ENCODE measurements at places on chromosomes 4 and X. TPM values are rescaled to one million over a fixed set of nuclear protein-coding genes. Genes with fewer than 3 reads are reported as not detected.
A peak's percentile ranks its signal among the peaks of the same experiment; 100 is the strongest.

The PDZD4 gene
- total RNA-seq: 120 TPM

The CENPVL2 gene
- total RNA-seq: 3.5 TPM

The COL4A5 gene
- 30.7 TPM for total RNA-seq

The RAI2 gene
- total RNA-seq: 0.57 TPM

The ADH1B gene
- 1.0 TPM for total RNA-seq

The PRSS12 gene
- total RNA-seq: 14.1 TPM

The STOX2 gene
- total RNA-seq: 31.6 TPM

The SPANXD gene
- total RNA-seq: not detected

The MID2 gene
- total RNA-seq: 6.4 TPM

The ODAM gene
- total RNA-seq: not detected

The CD38 gene
- 0.37 TPM for total RNA-seq

- no peaks in the 10 kb centered on the region for H3K36me3 ChIP-seq
- no peak for DNase-seq
- no peak overlapping the region for H3K4me3 ChIP-seq
- H3K27ac ChIP-seq: no peak overlapping the region
- H3K4me1 ChIP-seq: peaks cover 11% of the 10 kb centered on the region
- no peaks in the 10 kb centered on the region for H3K27me3 ChIP-seq
These were observed 770.4 kb upstream of the NDST4 start for GRCh38 chr4:115883847-115884246.

- peaks cover 40% of the 10 kb centered on the region for H3K4me1 ChIP-seq
- peak; percentile 38 for DNase-seq
- H3K36me3 ChIP-seq: no peaks in the 10 kb centered on the region
- peak overlapping the region; percentile 65 for H3K4me3 ChIP-seq
- H3K27me3 ChIP-seq: peaks cover 100% of the 10 kb centered on the region
These were observed 2.8 kb downstream of the HELT start for GRCh38 chr4:185020863-185021761.

DNA sequence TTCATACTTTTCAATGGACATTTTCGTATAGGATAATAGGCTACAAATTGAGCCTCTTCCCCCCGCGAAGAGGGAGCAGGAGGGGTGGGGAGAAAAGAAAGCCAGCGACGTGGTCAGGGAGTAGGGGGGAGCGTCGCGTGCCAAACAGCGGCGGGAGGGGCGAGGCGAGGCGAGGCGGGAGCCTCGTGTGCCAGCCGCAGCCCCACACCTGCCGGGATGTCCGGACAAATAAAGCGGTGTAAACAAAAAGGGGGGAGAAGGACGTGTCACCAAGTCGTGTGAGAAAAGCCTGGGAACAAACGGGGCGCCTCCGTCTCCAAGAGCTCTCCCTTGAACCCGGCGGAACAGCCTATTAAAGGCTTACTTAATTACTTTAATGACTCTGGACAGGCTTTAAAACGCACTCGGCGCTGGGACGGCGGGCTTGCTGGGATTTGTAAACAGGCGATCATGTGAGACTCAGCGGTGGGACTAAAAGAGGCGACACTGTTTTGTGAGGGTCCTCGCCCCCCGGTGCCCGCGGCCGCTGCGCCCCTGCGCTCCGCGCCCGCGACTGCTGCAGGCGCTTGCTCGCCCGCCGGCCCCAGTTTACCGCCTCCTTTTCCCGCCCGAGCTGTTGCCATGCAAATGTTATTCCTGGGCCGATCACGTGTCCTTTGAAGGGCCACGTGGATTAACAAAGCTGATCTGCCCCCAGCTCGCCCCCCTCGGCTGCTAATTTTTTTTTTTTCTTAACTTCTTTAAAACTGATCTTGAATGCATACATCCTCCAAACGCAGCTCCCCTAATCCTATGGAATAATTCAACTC is at the start of gene HELT:
TSS of gene HELT (plus strand) at position 527 of the 809 bp plus-strand sequence. CDS start 439 bp downstream, outside the sequence.
- peak within 1 kb of the TSS; percentile 81 for H3K4me3 ChIP-seq
- peaks cover 58% of the 10 kb centered on the region for H3K4me1 ChIP-seq
- H3K36me3 ChIP-seq: no peaks in the 10 kb centered on the region
- peak; percentile 56 for DNase-seq

DNA sequence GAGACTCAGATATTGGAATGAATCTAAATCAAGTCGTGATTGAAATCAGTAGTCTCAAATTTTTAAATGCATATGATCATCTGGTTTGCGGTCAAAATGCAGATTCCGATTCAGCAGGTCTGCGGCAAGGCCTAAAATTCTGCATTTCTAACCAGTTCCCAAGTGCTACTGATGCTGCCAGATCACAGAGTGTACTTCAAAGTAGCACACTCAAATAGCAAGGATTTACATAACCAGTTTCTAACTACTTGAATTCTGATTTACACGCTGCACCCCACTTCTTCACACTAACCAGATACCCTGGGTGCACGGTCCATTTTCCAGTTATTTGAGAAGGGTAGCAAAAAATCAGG is 752 bp downstream of the MBTPS2 start:
- H3K4me3 ChIP-seq: peak overlapping the region; percentile 86
- H3K27ac ChIP-seq: no peak overlapping the region
- H3K27me3 ChIP-seq: no peaks in the 10 kb centered on the region
- no peak for DNase-seq

DNA sequence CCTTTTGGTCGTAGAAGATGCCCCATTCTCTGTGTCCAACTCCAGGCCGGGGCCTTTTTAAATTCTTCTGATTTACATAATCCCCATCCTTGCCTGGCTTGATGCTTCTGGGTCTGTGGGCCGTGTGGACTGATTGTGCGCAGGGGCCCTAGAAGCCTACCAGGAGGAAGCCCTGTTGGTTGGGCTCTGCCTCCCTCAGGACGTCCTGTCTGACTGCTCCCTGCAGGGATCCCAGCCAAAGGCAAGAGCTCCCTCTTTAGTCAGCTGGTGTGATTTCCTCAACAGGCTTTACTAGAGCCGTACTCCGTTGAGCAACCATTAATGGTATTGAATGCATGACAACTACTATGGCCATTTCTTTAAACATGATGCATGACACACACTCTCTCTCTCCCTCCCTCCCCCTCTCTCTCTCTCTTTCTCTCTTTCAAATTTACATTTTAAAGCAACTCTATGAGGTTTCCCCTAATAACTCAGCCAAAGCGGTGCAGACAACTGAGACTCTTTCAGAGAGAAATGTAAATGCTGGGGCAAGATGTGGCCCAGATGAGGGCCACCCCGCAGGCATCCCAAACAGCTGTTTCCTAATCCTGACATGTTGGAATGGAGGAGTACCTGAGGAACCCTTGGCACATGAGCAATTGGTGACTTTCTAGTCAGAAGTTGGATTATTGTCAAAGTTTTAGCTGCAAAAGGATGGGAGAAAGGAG is 117.3 kb downstream of the DRD5 start:
- peaks cover 12% of the 10 kb centered on the region for H3K4me1 ChIP-seq
- no peaks in the 10 kb centered on the region for H3K36me3 ChIP-seq

DNA sequence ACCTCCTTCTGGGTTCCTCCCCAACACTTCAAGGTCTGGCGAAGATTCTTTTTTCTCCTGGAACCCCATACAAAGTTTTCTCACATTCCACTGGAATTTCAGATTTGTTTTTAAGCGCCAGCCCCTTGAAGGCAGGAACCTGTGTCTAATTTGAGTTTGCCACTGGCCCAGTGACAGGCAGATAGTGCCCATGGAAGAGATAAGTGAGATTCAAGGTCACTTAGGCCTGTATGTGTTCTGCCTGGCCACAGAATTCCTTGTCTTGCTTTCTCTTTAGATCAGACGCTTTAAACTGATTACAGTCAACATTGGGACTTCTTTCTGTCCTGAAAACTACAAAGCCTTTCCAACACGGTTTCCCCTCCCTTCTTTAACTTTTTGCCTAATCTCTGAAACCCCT is 11.2 kb downstream of the ATOH1 start:
- peaks cover 67% of the 10 kb centered on the region for H3K27me3 ChIP-seq
- no peak overlapping the region for H3K27ac ChIP-seq
- no peaks in the 10 kb centered on the region for H3K36me3 ChIP-seq
- no peak for DNase-seq

DNA sequence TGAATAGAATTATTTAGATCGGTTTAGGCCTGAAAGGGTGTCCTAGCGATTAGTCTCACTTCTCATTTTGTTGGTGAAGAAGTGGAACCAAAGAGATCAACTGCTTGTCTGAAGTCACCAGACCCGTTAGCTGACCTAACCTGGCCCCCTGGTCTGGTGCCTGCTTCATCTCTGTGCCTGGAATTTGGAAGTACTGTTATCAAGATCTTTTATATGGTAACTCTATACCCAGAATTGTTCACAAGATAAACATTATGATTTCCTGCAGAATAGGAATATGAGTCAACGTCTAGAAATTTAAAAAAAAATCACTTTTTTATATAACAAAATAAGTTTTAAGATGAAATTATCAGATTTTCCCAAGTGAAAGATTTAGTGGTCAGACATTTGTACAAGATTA is 37.2 kb downstream of the LRP2BP start:
- no peaks in the 10 kb centered on the region for H3K27me3 ChIP-seq
- H3K27ac ChIP-seq: no peak overlapping the region
- H3K4me3 ChIP-seq: no peak overlapping the region
- no peak for DNase-seq

GRCh38 chrX:53738370-53738906 is 51.9 kb upstream of the HUWE1 start:
- no peak overlapping the region for H3K27ac ChIP-seq
- H3K27me3 ChIP-seq: no peaks in the 10 kb centered on the region
- DNase-seq: no peak
- no peak overlapping the region for H3K4me3 ChIP-seq
- H3K4me1 ChIP-seq: peaks cover 4% of the 10 kb centered on the region

GRCh38 chr4:7297374-7297773 is 105.0 kb downstream of the SORCS2 start:
- no peak overlapping the region for H3K4me3 ChIP-seq
- H3K27me3 ChIP-seq: no peaks in the 10 kb centered on the region

- H3K4me3 ChIP-seq: no peak overlapping the region
- peak overlapping the region; percentile 7 for H3K27ac ChIP-seq
- peaks cover 5% of the 10 kb centered on the region for H3K36me3 ChIP-seq
- no peaks in the 10 kb centered on the region for H3K27me3 ChIP-seq
- H3K4me1 ChIP-seq: peaks cover 15% of the 10 kb centered on the region
These were observed 103.4 kb downstream of the DDIT4L start for GRCh38 chr4:100086766-100087431.

DNA sequence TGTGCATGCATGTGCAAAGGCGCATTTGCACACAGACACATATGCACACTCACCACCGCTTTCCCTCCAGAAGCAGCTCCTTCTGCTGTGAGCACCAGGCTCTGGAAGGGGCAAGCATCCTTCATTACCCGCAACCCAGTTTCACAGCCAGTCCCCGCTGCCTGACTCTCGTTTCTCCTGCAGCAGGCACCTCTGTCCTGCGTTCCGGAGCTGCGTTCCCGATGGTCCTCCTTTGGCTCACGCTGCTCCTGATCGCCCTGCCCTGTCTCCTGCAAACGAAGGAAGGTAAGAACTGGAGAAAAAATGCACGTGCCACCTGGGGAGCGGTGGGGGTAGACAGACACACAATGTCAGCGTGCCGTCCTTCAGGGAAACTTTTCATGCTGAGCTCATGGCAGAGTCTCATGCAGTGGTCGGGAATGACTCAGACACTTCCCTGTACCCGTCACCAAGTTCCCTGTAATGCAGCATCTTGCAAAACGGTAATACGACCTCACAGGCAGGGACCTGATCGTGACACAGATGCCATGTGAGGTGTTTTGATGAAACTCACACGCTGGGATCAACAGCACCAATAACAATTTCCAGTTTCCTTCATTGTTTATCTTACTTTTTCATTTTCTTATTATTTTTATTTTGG is 5.1 kb downstream of the IL3RA start:
- H3K27me3 ChIP-seq: peaks cover 5% of the 10 kb centered on the region
- DNase-seq: no peak
- H3K27ac ChIP-seq: no peak overlapping the region
- no peaks in the 10 kb centered on the region for H3K4me1 ChIP-seq

GRCh38 chr4:89245459-89245858 is 62.1 kb downstream of the GPRIN3 start:
- H3K27me3 ChIP-seq: no peaks in the 10 kb centered on the region
- no peak for DNase-seq
- no peaks in the 10 kb centered on the region for H3K36me3 ChIP-seq

DNA sequence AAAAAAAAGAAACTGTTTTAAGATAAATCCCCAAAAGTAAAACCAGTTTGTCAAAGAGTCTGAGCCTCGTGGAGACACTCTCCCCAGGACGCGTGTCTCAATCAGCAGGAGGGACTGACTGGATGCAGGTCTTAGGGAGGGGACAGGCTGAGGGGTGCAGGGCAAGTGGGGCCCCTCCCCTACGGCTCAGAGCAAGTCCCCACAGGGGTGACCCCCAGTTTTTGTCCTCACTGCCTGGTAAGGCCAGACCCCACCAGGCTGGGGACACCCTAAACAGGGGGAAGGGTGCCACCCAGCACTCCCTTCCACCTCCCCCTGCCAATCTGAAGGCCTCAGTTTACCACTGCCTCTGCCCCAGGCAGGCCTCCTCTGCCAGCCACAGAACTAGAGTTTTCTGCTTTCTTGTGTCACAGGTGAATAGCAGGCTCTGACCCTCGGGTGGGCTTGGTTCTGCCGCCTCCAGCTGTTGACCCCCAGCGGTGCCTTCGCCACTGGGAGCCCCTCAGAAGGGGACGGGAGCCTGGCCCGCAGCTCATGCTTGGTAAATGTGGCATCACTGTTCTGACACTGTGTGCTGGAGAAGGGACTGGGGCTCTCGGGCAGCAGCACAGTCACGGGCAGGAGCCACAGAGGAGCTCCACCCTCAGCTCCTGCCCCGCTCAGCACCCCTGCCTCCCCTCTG is 69.8 kb upstream of the MXD4 start:
- H3K36me3 ChIP-seq: peaks cover 9% of the 10 kb centered on the region
- H3K27me3 ChIP-seq: no peaks in the 10 kb centered on the region
- H3K4me3 ChIP-seq: no peak overlapping the region
- H3K4me1 ChIP-seq: no peaks in the 10 kb centered on the region

DNA sequence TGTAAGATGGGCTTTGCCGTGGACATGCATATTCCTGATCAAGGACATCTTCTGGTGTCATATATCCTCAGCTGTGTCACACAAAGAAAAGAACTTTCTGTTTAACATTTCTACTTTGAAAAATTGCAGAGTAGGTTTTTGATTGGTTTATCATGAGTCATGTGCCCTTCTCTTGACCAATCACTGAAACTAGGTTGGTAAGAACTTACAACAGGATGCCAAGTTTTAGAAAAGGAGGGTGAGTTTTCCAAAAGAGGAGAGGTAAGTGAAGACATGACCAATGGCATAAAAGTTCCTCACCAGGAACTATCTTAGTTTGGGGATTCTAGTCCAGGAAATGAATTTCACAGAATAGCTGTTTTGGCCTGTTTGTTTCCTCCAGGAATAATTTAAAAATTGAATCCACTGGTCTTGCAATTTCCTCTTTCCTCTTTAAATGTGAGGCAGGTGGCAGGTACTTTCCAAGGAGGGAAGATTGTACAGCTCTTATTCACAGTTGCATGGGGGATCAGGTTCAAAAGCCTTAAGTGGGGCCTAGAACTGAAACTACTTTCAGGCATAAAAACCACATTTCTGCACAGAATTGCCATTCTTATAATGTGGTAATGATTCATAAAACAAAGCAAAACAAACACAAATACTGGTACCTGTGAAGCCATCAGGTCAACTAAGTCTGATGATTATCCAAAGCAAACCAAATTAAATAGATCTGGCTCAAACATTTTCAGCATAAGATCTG is 1114.5 kb upstream of the LCORL start:
- H3K36me3 ChIP-seq: 0 out of 2 replicates have a peak, but pooled peaks cover 3% of the 10 kb centered on the region
- H3K27ac ChIP-seq: no peak overlapping the region
- no peak for DNase-seq
- peaks cover 19% of the 10 kb centered on the region for H3K4me1 ChIP-seq
